ENCODE measurements at places on chromosomes 6 and 20.
A peak's percentile ranks its signal among the peaks of the same experiment; 100 is the strongest.

- no peak for DNase-seq
These were observed 16.4 kb downstream of the RNF24 start for GRCh38 chr20:3998998-3999397.

DNA sequence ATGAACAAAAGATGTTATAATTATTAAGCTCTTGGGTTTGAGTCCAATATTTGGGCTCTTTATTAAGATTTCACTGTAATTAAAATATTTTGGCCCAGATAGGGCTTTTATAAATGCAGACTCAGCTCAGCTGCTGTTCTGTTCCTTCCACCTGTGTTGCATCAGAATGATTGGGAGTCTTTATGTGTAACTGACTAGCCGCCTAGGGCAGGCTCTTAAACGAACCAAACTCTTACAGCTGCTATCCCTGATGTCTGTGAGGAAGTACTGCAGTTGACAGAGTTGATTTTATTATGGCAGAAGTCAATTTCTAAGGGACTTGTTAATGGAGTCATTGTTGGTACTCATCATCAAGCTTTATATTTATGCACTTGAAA is 144.7 kb downstream of the MYO6 start:
- no peak for DNase-seq

DNA sequence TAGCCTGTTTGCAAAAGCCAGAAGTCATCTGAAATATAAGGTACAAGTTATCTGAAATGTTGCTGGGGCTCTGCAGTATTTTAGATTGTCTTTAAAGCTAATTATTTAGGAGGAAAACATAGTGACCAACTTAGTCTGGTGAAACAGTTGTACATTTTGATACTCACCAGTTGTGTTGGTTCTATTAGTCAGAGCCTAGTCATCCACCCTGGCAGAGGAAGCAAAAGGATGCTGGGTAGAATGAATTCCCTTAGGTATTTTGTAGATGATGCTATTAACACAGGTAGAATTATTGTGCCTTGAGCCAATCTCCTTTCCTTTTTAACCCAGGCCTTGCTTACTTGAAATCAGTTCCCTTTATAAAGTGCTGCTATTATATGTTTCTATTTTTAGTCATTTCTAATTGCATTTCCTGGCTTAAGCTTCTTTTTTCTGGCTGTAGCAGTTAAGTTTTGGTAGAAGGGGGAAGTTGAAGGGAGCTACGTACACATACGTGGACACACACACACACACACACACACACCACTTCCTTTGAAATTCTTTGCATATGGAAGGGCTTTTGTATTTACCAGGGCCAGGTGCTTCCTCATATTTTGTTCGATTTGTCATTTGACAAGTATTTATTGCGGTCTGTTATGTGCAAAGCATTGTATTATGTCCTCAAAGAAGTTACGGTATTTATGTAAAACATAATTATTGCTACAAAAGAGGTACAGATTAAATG is 82.4 kb downstream of the RTN4IP1 start:
- DNase-seq: peak; percentile 86

- DNase-seq: no peak
These were observed 43.7 kb downstream of the NINL start for GRCh38 chr20:25541676-25542075.

DNA sequence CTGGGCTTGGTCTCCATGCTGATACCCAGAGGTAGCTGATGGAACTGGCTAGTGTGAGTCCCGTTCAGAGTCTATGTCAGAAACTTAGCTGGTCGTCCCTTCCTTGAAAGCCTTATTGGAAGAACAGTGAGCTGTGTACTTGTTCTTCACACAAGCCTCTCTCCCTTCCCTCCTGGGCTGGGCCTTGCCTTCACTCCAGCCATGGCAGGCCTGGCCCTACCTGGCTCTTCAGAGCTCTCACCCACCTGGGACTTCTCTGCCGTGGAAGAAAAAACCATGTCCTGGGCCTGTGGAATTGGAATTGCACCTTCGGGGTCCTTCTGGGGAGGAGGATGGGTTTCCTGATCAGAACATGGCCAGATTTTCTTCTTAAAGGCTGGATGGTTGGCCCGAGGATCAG is 20.3 kb upstream of the ZNF831 start:
- no peak for DNase-seq

DNA sequence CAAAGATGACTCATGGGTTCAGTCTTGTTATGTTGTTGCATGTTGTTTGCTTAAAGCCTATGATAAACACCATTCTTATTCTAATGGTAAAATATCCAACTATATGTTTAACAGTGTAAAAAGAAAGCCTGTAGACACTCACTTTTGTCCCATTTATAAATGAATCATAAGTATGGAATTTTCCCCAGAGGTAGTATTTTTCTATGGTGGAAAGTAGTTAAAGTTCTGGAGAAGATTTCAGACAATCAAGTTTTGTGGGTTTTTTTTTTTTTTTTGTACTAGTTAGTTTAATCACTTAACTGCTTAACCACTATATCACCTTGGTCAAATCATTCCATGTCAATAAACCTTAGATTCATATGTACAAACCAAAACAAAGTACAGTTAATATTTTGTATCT is 35.8 kb downstream of the PTCHD4 start:
- no peak for DNase-seq

- DNase-seq: no peak
These were observed 25.6 kb downstream of the MAN1A1 start for GRCh38 chr6:119323931-119324330.

- DNase-seq: peak; percentile 65
These were observed 97.2 kb downstream of the TULP4 start for GRCh38 chr6:158409451-158409850.

DNA sequence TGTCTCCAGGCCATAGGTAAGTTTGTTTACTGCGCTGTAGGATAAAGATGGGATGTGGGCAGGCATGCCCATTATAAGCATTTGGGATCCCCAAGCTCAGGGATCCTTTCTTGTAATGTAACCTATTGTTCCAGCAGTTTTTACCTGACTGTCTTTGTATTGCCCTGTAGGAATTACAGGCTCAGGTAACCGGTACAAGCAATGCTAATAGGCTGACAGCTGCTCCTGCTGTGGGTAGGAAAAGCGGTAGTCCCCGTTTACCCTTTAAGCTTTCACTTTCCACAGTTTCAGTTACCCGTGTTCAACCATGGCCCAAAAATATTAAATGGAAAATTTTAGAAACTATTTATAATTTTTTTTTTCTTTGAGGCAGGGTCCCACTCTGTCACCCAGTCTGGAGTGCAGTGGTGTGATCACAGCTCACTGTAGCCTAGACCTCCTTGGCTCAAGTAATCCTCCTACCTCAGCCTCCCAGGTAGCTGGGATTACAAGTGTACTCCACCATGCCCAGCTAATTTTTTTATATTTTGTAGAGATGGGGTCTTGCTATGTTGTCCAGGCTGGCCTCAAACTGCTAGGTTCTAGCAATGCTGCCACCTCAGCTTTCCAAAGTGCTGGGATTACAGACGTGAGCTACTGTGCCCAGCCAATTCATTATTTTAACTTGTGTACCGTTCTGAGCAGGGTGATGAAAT is 108.6 kb downstream of the CDYL start:
- no peak for DNase-seq

DNA sequence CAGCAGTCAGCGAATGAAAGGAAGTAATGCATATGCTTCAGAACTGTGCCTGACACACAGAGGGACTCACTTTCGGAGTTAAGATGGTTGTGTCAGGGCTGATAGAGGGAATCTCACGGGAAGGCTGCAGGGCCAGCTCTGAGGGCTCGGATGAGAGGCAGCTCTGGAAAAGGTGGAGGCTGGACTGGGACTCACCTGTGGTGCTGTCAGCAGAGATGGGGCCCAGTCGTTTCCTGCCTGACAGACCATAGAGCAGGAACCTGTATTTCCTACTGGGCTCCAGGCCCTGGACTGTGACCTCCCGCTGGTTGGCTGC is 9.3 kb downstream of the CYP21A2 start:
- DNase-seq: no peak

- no peak for DNase-seq
These were observed 185.9 kb upstream of the FOXA2 start for GRCh38 chr20:22770241-22770800.

- no peak for DNase-seq
These were observed 136.9 kb upstream of the SALL4 start for GRCh38 chr20:51939259-51939585.
